ENCODE measurements at places on chromosomes 7 and 10.
A peak's percentile ranks its signal among the peaks of the same experiment; 100 is the strongest.

DNA sequence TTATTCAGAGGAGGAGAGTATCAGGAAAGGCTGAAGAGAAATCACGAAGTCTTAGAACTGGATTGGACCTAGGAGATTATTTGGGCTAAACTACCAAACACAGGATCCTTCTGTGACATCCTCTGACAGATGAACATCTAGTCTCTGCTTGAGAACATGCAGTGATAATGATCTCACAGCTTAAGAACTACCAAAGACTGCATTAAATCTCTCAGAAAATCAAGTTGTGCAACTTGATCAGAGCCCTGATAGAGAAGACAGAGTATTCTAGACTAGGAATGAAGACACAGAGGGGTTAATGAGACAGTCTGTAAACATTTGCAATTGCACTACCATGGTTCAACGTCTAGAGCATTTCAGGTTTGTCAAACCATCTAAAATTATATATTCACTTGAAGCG, 37.1 kb upstream of the AGBL3 start:
- DNase-seq: no peak

DNA sequence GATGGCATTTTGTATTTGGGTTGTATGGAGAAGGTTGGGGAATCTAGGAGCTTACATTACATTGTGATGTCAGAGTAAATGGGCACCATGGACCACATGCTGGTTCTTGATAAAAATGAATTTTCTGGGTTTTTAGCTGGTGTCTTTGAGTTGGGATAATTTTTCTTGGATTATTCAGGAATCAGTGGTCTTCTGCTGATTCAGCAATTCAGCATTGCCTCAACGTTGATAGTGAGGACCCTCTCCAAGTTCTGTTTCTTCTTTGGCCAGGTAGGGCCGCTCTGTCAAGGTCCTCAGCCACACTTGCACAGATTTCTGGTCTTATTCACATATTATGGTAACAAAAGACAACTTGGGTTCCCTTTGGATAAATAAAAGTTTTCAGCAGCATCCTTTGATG, 312.0 kb upstream of the TPK1 start:
- no peak for DNase-seq

DNA sequence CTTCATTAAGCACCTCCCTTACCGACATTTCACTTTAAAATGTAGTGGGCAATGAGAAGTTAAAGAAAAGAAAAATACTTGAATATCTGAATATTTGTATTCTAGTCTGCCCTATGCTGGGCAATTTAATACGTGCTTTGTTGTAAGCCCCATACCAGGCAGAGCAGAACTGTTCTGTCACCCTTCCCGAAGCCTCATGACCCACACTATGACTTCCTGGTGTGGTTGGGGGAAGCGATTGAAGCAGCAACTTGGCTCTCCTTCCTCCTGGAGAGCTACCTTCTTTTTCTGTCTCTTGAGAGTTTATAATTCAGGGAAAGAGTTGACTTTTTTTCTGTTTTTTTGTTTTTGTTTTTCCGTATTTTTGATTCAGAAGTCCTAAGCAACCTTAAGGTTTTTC, 243.7 kb downstream of the INHBA start:
- DNase-seq: no peak

- DNase-seq: no peak
Measured at GRCh38 chr7:28395831-28396230, 16.5 kb upstream of the CREB5 start.

GRCh38 chr7:47153058-47153457, 428.9 kb downstream of the TNS3 start:
- peak; percentile 69 for DNase-seq

- no peak for DNase-seq
Measured at GRCh38 chr7:83394776-83395175, 232.1 kb upstream of the PCLO start.

DNA sequence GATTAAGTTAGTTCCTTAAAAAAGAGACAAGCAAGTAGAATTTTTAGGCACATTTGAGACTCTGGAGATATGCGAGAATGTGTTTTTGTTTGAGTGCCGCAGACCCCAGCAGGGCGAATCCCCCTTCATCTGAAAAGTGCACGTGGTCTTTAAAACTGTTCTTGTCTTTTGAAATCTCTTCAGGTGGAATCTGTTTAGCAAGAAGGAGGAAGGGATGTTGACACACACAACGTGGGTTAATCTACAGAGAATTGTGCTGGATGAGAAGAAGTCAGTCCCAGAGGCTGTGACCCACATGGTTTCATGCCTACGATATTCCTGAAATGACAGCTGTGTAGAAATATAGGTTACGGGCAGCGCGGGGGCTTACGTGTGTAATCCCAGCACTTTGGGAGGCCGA, 27.1 kb upstream of the ZFAND2A start:
- no peak for DNase-seq

All from foreskin melanocyte (primary cell).